ENCODE measurements at places on chromosomes 16 and 17.

DNA sequence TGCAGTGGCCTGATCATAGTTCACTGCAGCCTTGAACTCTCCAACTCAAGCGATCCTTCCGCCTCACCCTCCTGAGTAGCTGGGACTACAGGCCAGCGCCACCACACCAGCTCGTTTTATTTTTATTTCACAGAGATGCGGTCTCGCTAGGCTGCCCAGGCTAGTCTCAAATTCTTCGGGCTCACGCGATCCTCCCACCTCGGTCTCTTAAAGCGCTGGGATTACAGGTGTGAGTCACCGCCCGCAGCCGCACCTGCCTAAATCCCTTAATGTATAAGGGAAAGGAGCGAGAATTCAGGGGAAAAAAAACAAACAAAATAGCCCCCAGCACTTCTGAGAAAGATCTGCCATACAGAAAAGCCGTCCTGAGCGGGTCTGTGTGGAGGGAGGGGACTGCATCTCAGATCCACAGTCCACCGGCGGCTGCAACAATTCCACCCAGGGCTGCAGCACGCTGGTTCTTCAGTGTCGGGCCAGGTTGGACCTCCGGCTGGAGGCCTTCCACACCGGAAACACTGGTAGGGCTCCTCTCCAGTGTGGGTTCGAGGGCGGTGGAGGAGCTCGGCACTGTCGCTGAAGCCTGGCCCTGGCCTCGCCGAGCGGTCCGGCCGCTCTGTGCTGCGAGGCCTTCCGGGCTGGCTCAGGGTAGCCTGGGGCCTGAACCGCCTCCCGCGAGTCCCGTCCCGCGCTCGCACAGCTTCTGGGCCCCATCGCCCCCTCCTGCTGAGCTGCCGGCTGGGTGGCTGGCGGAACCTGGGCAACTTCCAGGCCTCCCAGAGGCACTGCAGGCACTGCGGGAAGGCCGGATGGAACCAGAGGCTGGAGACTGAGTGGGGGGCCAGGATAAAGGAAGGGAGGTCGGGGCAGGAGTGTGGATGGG, 7.0 kb downstream of the ZNF843 start:
- DNase-seq, result no peak

DNA sequence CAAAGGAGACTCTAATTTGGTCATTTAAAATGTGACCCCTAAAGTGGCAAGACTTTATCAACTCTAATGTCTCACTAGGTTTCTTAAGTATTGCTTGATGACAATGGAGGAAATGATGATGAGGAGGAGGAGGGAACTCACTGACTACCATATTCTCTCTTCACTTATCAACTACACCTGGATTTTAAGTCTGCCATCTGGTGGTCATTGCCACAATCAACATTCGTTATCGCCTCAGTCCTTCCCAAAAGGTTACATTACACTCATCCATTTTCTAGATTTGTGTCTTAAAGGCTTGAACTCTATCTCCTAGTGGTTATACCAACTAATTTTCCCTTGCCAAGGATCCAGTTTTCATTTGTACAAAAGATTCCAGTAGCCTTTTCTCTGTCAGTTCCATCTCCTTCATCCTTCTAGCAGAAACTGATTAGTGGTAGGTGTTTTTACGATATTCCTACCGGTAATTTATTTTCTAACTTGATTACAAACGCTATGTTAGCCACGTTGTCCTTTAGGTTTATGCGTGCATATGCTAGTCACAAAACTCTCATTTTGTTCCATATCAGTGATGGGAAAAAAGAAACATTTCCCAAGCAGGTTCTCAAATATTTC, 114.6 kb upstream of the NOG start:
- no peak for DNase-seq

DNA sequence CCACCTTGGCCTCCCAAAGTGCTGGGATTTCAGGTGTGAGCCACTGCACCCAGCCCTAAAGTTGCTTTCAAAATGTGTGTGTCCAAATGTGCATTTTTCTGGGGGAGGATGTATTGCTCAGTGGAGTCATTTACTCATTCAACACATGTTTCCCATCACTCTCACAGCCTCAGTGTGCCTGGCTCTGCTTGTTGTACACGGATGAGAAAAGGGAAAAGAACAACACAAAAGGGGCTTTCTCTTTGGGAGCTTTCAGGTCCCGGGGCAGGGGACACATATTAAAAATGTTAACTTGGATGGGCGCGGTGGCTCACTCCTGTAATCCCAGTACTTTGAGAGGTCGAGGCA, 1.7 kb upstream of the PPL start:
- no peak for DNase-seq

DNA sequence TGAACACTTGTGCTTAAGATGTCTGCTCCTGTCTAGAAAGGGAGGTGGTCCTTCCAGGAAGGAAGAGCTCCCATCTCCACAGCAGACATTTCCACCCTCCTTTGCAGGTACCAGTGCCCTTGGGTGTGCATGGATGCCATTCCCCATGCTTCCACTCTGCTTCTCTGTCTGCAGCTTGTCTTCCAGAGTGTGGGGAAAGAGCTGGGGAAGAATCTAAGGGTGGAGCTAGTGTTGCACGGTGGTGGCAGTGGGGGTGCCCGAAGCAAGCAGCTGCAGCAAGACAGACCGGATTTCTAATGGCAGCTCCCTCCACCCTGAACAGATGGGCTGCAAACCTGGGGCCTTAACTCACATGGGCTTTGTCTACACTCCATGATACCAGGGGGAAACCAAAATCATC, 22.6 kb upstream of the HOXB13 start:
- DNase-seq, result no peak

- no peak for DNase-seq
Observed at GRCh38 chr17:57135026-57135788, 50.2 kb downstream of the AKAP1 start.

DNA sequence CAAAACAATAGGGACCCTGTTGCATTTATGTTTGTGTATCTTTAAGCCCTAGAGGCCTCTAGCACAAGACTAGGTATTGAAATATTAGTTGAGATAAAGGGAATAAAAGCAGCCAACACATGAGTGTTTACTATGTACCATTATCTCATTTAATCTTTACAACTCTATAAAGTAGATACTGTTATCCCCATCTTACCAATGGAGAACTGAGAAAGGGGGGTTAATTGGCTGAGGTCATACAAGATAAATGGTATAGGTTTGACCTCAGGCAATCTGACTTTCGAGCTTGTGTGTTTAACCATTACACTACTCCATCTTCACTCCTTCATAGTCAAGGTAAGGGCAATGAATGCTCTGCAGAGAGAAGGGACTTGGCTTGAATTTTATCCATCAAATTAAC, 26.3 kb upstream of the STAC2 start:
- no peak for DNase-seq

All from stimulated activated CD4-positive, alpha-beta T cell treated with anti-CD3 and anti-CD28 coated beads, Interleukin-12 subunit alpha, Interleukin-12 subunit beta, amount 100 ng/mL, for 24 hours (primary cell).